ENCODE measurements at places on chromosomes 1 and 21. TPM values are rescaled to one million over a fixed set of nuclear protein-coding genes. Genes with fewer than 3 reads are reported as not detected.

The SLAMF8 gene
- not detected for total RNA-seq

The SETD4 gene
- 13.8 TPM for total RNA-seq

The LY9 gene
- total RNA-seq, result not detected

The HUNK gene
- not detected for total RNA-seq

The S100B gene
- total RNA-seq, result not detected

The SLAMF6 gene
- not detected for total RNA-seq

The MAP10 gene
- total RNA-seq, result 1.3 TPM

All from bladder microvascular endothelial cell (primary cell).